NCI-H187 (cell line): ENCODE measurements at places on chromosomes 6 and 20.

DNA sequence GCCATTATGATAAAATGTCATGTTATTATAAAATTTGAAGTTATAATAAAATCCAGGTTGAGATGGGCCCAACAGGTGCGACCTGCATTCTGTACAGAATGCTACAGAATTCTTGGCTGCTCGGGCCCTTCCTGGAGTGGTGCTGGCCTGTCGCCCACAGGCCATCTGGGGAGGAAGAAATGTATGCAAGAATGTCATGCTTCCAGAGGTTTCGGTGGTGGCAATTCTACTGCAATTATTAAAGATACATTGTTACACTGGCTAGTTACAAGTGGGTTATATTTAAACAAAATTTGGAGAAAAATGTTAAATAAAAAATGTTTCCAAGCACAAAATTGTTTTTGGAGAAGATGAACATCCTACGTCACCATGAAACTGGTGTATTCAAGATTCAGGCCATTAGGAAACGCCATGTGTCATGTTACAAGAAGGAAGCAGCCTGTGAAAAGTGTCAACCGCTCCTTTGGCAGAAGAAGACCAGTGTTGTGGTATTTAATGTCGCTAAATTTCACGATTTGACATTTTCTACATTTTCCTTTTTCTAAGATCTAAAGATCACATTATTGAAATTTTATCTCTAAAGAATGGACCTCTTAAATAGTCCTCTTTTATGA, 7.1 kb downstream of the RAMACL start:
- no peak for DNase-seq

DNA sequence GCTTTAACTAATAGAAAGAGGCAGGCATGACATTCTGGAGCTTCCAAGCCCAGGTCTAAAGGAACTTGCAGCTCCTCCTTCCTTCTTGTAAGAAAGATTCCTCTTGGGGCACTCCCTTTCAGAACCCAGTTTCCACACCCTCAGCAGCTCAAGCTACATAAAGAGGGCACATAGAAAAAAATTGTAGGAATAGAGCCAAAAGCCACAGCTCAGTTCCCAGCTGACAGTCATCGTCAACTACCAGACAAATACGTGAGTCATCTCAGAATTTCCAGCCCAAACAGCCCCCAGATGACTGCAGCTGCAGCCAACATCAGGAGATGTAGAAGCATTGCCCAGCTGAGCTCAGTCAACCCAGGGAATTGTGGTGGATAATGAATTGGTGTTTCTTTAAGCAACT, 349.8 kb upstream of the ARID1B start:
- no peak for DNase-seq

DNA sequence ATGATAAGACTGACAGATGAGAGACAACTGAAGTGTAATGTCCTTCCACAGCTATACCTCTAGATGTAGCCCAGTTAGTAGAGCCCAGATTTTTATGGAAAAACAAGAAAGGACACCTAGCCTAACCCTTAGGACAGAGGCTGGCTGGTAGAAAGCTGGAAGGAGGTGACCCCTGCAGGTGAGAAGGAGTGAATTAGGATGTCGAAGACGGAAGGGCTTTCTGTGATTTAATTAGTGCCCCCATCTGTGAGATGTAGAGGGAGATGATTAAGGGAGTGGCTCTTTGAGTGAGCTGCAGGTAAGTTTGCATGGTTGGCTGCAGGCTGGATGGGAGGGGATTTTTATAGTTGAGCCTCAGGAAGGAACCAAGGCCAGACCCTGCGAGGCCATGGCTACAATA, 82.8 kb downstream of the GFRA4 start:
- peak; percentile 35 for DNase-seq

DNA sequence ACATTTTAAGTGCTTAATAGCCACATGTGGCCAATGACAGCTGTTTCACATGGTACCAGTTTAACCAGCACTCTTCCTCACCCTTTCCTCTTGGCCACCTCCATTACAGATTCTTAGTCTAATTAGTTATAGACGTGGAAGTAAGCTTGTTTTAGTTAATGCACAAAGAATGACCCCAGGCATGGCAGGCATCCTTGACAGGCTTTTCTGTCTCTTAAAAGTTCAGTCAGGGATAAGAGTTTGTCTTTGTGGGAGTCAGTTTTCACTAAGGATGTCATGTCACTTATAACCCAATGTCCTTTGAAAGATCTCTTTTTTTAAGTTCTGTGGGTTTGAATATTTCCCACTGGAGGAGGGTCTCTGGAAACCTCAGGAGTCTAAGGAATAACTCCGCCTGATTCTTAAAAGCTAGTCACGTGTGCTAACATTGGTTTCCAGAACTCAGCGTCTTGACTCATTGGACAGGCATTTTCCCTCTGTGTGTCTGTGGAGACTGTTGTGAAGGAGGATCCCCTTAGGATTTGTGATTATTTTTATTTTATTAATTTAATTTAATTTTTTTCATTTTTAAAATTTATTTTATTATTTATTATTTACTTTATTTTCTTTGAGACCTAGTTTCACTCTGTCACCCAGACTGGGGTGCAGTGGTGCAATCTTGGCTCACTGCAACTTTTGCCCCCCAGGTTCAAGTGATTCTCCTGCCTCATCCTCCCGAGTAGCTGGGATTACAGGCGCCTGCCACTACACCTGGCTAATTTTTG, 171.4 kb downstream of the ZFAND3 start:
- DNase-seq = no peak

GRCh38 chr6:156919370-156919769, 142.2 kb downstream of the ARID1B start:
- no peak for DNase-seq

DNA sequence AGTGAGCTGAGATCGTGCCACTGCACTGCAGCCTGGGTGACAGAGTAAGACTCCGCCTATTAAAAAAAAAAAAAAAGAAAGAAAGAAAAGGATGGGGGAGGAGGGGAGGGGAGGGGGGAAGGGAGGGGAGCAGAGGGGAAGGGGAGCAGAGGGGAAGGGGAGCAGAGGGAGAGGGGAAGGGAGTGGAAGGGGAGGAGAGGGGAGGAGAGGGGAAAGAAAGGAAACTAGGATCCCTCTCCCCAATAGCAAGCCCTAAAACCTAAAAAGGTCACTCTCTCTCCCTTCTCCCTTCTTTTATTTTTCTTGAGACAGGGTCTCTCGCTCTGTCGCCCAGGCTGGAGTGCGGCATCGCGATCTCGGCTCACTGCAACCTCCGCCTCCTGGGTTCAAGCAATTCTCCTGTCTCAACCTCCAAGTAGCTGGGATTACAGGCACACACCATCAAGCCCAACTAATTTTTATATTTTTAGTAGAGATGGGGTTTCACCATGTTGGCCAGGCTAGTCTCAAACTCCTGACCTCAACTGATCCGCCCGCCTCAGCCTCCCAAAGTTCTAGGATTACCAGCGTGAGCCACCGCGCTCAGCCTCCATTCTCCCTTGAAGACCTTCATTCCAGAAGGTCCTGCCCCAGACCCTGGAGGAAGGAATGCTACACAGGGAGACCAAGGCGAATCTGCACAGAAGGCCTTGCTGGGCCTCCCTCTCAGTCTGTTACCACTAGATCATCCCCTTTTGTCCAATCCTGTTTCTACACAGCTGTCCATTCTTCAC, 45.8 kb upstream of the PIM1 start:
- no peak for DNase-seq

GRCh38 chr6:90544081-90544480, 42.8 kb downstream of the MAP3K7 start:
- no peak for DNase-seq

- DNase-seq = no peak
Observed at GRCh38 chr6:102942206-102942605, 1548.7 kb downstream of the GRIK2 start.

DNA sequence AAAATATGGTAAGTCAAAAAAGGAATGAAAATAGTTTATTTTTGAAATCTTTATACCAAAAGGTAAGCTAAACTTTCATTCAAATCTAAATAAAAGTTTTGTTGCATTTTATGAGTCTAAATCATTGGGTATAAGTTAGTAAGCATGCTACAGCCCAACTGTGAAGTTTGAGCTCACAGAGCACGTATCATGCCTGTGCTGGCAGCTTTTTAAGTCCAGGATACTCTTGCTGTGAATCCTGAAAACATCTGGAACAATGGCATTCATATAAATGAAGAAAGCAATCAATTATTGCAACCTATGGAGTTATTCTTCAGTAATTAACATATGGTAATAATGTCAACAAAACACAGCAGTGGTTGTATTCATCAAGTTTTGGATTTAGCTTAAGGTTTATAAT, 656.9 kb downstream of the RFPL4B start:
- no peak for DNase-seq

- no peak for DNase-seq
Observed at GRCh38 chr6:2669067-2669700, 81.5 kb downstream of the MYLK4 start.

DNA sequence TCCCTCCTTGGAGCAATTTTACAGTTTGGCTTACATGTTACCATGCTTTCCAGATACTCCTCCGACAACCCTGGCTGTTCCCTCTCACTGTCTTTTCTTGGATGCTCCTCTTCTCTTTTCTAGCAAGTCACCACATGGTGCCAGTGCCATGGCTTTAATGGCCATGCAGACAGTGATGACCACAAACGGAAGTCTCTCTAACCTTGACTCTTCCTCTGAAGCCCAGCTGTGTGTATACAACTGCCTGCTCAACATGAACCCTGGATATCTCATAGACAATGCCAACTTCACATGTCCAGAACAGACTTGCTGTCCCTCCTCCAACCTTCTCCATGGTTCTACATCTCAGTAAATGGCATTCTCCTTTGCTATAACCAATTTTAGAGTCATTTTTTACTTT, 49.8 kb upstream of the NEDD9 start:
- DNase-seq = no peak

DNA sequence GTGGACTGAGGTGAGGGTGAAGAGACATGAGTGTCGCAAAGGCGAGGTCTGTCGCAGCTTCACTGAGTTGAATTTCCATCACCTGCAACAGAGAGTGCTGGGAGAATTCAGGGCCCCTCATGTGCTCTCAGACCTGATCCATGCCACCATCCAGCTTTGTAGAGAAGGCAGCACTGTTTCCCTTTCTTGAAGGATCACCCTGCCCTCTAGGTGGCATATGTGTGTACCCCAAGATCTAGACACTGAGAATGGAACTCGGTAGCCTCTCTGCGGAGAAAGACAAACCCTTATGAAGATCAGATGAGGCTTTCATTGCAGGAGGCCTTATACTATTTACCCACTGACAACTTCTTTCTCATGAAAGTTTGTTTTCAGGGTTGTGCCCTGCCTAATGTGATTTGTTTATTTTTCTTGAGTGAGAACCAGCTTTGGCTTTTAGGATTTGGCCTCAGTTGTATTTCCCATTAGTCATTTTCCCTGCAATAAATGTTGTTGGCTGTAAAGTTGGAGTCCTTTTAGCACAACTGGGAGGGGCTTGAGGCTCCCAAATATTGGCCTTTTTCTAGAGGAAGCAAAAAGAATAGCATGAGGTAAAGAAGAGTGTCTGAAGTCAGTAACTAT, 811.3 kb downstream of the DHX35 start:
- DNase-seq = no peak

DNA sequence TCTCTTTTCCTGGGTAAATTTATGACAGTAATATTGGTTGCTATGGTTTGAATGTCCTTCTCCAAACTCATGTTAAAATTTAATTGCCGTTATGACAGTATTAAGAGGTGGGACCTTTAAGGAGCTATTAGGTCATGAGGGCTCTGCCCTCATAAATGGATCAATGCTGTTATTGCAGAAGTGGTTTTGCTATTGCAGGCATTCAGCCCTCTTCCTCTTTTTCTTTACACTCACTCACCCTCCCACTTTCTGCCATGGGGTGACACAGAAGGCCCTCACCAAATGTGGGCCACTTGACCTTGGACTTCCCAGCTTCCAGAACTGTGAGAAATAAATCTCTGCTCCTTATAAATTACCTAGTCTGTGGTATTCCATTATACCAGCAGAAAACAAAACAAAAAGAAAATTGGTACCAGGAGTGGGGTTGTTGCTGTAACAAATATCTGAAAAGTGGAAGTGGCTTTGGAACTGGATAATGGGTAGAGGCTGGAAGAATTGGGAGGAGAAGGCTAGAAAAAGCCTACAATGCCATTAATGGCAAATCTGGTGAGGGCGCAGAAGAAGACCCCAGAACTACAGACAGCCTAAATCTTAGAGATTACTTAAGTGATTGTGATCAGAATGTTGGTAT, 24.8 kb upstream of the IGF2R start:
- DNase-seq = no peak

GRCh38 chr6:148962854-148963515, 216.2 kb downstream of the UST start:
- DNase-seq = no peak
